ENCODE measurements at places on chromosomes 5 and 9.

GRCh38 chr5:14594378-14595074, 12.9 kb downstream of the OTULINL start:
- no peak for DNase-seq

DNA sequence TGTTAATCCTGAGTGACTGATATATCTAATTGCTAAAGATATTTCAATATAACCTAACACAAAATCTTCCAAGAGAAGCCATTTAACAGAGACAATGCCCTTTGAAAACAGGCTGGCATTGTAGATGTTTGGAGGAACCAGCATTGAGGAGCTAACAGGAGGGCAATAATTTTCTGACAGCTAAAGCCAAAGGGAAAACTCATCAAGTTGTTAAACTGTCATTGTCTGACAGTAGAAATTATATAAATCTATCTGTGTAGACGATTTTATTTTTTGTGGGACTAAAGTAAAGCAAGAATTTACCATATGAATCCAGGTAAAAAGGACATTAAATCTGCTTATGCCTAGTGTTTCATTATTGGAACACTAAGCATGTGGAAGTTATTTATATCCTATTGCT, 500.2 kb upstream of the NMUR2 start:
- no peak for DNase-seq

- no peak for DNase-seq
These were observed 52.0 kb upstream of the KLF4 start for GRCh38 chr9:107541523-107541922.

DNA sequence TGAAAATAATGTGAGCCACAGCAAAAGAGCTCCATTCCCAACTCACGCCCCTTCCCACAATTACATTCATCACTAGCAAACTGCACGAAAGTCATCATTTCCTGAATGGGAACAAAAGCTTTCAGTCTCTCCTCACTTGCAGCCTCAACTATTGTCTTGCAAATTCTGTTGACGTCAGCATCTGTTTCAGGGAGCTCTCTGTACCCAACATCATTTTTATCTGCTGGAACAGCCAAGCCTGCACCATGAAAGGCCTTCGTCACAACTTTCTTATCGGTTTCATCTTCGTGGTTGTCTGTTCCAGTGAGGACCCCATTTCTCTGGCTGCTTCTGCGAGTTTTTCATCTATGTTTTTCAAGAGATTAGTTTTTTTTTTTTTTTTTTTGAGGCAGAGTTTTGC, 14.3 kb upstream of the RNF130 start:
- DNase-seq: no peak

DNA sequence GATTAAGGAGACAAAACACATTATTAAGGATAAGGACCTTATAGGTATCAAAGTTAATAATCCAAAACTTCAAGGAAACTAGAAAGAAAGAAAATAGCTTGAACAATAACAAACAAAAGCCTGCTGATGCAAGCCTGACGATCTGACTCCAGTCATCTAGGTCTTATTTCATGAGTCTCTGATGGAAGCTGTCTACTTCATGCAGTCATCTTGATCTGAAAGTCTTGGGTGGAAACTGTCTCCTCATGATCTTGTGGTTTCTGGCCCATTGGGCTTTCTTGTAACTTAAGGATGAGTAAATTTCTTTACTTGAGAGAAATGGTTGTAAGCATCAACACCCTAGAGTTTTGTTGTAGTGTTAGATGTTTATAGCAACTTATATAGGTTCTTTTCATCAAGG, 20.6 kb upstream of the PSIP1 start:
- DNase-seq: no peak

DNA sequence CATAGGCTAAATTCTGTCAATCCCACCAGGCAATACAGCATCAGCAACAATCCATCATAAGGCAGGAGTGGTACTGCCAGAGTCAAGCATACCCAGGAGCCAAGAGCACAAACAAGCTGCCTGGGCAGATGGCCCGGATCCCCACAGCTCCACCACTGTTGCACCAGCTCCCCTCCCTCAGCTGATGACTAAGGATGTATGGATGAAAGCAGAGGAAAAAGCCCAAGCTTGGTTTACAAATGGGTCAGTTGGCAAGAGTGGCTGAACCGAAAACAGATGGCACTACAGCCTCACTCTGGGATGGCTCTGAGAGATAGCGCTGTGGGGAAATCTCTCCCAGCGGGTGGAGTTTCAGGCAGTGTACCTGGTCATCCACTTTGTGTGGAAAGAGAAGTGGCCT, 29.4 kb downstream of the DROSHA start:
- peak; percentile 15 for DNase-seq

GRCh38 chr5:57698086-57698485, 215.5 kb upstream of the ACTBL2 start:
- DNase-seq: no peak

DNA sequence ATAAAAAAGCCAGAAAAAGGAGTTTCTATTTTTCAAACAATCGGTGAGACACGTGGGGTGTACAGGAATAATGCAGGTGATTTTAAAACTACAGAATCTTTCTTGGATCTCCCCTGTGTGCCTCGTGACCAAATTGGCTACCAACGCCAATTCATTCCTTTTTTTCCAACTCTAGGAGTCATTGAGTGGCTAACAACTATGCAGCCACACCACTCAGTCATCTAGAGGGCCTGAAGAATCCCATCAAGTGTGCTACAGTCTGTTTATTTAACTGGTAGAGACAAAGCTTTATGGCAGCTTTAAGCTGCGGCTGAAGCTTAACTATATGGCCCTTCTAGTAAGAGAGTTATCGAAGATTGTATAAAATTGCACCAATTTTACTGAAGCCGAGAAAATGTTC, 113.1 kb upstream of the NIPBL start:
- DNase-seq: no peak

GRCh38 chr5:5767286-5767928, 344.9 kb downstream of the ICE1 start:
- no peak for DNase-seq

GRCh38 chr5:72179028-72179815, 71.9 kb downstream of the MAP1B start:
- DNase-seq: peak; percentile 96

GRCh38 chr9:78010445-78010844, 21.2 kb downstream of the GNAQ start:
- no peak for DNase-seq

- DNase-seq: peak; percentile 52
These were observed at the start of gene GCNT4 for GRCh38 chr5:75052192-75053053. GCNT4 (minus strand) TSS chr5:75052558; CDS start chr5:75030037, 22,521 bp downstream.

GRCh38 chr5:1840741-1841521, 39.7 kb downstream of the NDUFS6 start:
- peak; percentile 18 for DNase-seq

GRCh38 chr5:51468196-51468595, 84.9 kb downstream of the ISL1 start:
- peak; percentile 61 for DNase-seq

- DNase-seq: no peak
These were observed 131.4 kb downstream of the MRPL36 start for GRCh38 chr5:1668141-1668721.

- no peak for DNase-seq
These were observed 22.0 kb downstream of the GNG10 start for GRCh38 chr9:111683392-111683791.

GRCh38 chr5:80041527-80041926, 6.4 kb downstream of the THBS4 start:
- DNase-seq: no peak

DNA sequence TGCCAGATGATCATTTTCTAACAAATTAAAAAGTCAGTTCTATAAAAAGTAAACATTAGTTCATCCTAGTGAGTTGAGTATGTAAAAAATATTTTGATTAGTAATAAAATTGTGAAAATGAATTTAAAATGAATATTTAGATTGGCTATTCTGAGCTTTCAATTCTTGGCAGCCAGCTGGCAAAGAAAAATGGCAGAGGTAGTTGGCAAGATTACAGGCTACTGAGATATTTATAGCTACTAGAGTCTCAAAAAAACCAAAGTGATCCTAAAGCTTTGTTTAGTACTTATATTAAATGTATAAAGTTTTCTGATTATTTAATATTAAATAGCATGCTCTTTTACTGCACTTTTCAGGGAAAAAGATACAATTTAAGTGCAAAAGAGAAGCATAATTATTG, 25.0 kb downstream of the SGTB start:
- DNase-seq: no peak

DNA sequence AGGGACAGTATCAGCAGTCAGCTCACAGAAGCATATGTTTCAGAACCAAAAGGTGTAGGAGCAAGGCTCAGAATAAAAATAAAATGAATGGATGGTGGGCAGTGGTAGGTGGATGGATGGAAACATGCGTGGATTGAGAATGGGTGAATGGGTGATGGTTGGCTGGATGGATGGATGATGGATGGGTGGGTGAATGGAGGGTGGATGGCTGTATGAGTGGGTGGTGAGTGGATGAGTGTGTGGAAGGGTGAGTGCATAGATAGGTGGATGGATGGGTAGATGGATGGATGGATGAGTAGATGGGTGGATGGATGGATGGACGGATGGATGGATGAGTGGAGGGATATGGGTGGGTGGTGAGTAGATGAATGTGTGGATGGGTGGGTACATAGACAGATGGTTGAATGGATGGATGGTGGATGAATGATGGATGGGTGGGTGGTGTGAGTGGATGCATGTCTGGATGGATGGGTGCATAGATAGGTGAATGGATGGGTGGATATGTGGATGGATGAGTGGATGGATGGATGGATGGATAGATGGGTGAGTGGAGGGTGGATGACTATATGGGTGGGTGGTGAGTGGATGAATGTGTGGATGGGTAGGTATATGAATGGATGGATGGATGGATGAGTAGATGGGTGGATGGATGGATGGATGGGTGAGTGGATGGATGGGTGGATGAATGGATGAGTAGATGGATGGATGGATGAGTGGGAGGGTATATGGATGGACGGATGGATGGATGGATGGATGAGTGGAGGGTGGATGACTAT, 164.2 kb downstream of the C9orf50 start:
- no peak for DNase-seq

DNA sequence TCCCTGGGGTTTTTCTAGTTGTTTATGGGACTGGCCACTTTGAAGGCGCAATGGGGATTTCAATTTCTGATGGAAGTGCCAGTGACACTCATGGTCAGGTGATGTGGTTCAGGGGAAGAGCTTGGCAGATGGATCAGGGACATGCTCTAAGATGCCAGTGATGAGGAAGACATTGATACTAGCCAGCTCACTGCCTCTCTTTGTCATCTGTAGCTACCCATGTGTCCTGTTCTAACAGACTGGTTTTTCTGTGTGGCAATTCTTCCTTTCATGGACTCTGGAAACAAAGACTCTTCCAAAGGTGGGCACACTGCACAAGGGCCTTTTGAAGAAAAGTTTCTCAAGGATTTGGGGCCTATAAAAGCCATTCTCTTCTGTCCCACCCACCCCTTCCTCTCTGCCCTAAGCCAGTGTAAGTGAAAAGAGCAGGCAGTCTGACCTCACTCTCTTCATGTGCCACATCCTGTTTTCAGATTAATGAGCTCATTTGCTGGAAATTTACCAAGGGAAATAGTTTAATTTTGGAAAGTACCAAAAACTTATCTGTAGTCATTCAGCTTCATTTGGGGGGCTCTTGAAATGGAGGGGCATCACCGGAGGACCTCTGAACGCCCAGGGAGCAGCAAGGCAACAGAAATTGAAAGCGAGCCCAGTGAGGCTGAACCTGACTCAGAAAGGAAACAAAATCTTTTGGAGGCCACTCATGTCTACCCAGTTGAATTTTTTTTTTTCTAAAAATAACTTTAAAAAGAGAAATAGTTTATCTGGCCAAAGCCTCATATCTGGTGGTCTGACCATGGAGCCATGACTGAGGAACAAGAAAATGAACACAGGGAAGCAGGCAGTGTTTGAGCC, 4.9 kb upstream of the TRAF1 start:
- DNase-seq: peak; percentile 76

DNA sequence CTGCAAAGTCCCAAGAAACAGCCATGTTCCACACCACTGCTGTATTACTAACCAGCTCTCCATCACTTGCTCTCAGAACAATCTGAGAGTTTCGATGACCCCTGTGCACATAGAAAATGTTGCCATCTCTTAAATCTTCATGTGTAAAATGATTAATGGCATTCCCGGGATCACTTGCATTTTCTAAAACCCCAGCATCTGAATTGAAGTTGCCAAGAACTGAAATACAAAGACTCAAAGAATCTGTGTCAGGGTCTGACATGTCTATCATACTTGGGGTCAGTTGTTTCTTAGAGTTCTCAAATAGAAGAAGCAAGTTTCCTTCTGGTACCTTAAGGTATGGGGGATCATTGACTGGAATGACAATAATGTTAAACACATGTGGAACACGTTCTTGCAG, 115.1 kb downstream of the ESM1 start:
- no peak for DNase-seq

- DNase-seq: peak; percentile 69
These were observed 970.3 kb upstream of the ARRDC3 start for GRCh38 chr5:92353107-92354030.

- no peak for DNase-seq
These were observed 170.2 kb downstream of the GAPVD1 start for GRCh38 chr9:125431741-125432271.
